ENCODE measurements at places on chromosomes 3 and 15. TPM values are rescaled to one million over a fixed set of nuclear protein-coding genes. Genes with fewer than 3 reads are reported as not detected.

The CACNA2D3 gene
- not detected for total RNA-seq

The MEIS2 gene
- total RNA-seq, result 55.2 TPM

The GLDN gene
- not detected for total RNA-seq

The CKMT1A gene
- total RNA-seq, result not detected

The TMOD3 gene
- 25.3 TPM for total RNA-seq

The GOLGA6D gene
- not detected for total RNA-seq

The A4GNT gene
- total RNA-seq, result not detected

The HESX1 gene
- not detected for total RNA-seq

The P2RY13 gene
- total RNA-seq, result not detected

The GOLGA8A gene
- 11.6 TPM for total RNA-seq

The CDHR4 gene
- total RNA-seq, result not detected

The TM4SF18 gene
- under 0.01 TPM for total RNA-seq

The SUCNR1 gene
- total RNA-seq, result not detected

The FBXL2 gene
- 13.1 TPM for total RNA-seq

The COMMD4 gene
- total RNA-seq, result 97.9 TPM

The GXYLT2 gene
- 35.1 TPM for total RNA-seq

The USP50 gene
- not detected for total RNA-seq

The IRAK2 gene
- total RNA-seq, result 1.5 TPM

The MOBP gene
- not detected for total RNA-seq

The CNTN3 gene
- total RNA-seq, result 0.23 TPM

The DENND6A gene
- 7.9 TPM for total RNA-seq

The LRTM1 gene
- total RNA-seq, result not detected

The STAC gene
- 2.1 TPM for total RNA-seq

The DAZL gene
- not detected for total RNA-seq

The LRRIQ4 gene
- total RNA-seq, result not detected

The LMOD3 gene
- total RNA-seq, result not detected

The CCDC191 gene
- 0.85 TPM for total RNA-seq

The NGRN gene
- total RNA-seq, result 68.1 TPM

The MYO5C gene
- total RNA-seq, result 0.34 TPM

The ECE2 gene
- total RNA-seq, result not detected

The OR5K4 gene
- total RNA-seq, result not detected

The TIMP4 gene
- 13.1 TPM for total RNA-seq

The GADL1 gene
- not detected for total RNA-seq

The TMEM266 gene
- not detected for total RNA-seq

The APOD gene
- 33.1 TPM for total RNA-seq

The TMEM108 gene
- total RNA-seq, result 0.23 TPM

The HACD3 gene
- 53.5 TPM for total RNA-seq

Data from pericardium fibroblast (primary cell).